ENCODE measurements at places on chromosomes 3 and 15.

DNA sequence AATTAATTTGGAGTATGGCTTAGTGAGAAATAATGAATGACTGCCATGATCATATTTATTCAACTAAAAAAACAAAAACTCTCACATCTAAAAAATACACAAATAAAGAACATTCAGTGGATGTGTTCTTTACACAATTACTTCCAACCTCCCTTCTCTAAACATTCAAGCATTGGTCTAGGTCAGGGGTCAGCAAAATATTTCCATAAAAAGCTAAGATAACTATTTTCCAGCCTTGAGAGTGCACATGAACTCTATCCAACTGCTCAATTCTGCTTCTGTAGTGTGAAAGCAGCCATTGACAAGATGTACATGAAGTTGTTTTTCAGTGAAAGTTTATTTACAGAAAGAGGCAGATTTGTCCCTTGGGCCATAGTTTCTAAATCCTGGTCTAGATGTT lies 406.3 kb downstream of the MAGI1 start:
- DNase-seq: no peak

DNA sequence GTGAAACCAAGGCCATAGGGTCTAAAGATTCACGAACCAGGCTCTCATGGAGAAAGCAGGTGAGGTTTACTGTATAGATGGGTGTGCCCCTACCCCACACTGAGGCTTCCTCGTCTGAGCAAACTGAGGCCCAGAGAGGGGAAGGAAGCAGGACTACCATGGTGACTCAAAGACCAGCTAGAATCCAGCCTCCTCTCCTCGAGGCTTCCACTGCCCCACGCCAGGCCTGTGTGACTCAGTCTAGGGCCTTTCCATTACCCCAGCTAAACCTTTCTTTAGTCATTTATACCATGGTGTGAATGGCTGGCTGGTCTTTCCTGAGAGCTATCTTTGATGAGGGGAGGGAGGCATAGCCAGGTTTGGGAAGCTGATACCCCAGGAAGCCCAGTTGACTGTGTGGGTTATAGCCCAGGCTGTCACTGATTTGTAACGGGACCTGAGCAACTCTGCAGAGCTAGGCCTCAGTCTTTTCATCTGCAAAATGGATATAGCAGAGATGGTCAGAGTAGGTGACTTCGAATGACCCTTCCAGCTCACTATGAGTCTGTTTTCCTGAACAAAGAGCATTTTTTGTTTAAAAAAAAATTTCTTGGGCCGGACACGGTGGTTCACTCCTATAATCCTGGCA lies 3.0 kb upstream of the RHO start:
- peak; percentile 47 for DNase-seq

- DNase-seq: no peak
Observed at GRCh38 chr3:33152363-33153360, 38.8 kb downstream of the CRTAP start.

GRCh38 chr3:69085833-69086722 lies 1.3 kb downstream of the ARL6IP5 start:
- DNase-seq: peak; percentile 95

GRCh38 chr3:44235604-44236484 lies 5.8 kb upstream of the TOPAZ1 start:
- DNase-seq: peak; percentile 94

GRCh38 chr3:125322917-125323316 lies 52.2 kb downstream of the ZNF148 start:
- no peak for DNase-seq

GRCh38 chr15:96322536-96323318 lies 7.8 kb upstream of the NR2F2 start:
- DNase-seq: peak; percentile 10

- no peak for DNase-seq
Observed at GRCh38 chr3:16510620-16511319, 2.7 kb downstream of the RFTN1 start.

- no peak for DNase-seq
Observed at GRCh38 chr3:152148579-152148978, 120.2 kb upstream of the MBNL1 start.

DNA sequence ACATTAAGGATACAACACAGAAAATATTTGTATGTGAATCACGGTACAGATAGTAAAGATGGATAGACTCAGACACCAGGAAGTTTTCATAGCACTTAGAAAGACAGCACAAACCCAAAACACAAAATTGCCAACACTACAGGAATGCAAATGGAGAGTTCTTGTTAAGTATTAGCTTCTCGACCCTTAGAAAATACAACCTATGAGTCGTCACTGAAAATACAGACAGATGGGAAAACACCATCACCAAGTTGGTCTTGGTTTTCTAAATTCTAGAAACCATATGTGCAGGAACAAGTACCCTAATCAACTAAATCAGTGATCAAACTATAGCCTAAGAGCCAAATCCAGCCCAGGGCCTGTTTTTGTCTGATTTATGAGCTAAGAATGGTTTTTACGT lies 50.7 kb downstream of the PEAK1 start:
- no peak for DNase-seq

DNA sequence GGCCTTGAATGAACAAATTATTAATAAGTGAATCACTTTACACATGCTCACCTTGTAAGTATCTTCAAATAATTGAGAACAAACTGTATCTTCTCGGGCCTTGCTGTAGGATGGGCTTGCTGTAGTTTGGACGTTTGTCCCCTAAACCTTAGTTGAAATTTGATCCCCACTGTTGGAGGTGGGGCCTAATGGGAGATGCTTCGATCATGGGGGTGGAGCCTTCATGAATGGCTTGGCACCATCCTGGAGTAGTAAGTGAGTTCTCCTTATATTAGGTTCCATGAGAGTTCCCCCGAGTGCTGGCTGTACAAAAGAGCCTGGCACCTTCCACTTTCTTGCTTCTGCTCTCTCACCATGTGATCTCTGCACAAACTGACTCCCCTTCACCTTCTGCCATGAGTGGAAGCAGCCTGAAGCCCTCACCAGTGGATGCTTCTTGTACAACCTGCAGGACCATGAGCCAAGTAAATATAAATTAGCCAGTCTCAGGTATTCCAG lies 29.3 kb downstream of the PIGB start:
- no peak for DNase-seq

GRCh38 chr3:170610321-170610884 lies 24.5 kb upstream of the SLC7A14 start:
- DNase-seq: no peak

DNA sequence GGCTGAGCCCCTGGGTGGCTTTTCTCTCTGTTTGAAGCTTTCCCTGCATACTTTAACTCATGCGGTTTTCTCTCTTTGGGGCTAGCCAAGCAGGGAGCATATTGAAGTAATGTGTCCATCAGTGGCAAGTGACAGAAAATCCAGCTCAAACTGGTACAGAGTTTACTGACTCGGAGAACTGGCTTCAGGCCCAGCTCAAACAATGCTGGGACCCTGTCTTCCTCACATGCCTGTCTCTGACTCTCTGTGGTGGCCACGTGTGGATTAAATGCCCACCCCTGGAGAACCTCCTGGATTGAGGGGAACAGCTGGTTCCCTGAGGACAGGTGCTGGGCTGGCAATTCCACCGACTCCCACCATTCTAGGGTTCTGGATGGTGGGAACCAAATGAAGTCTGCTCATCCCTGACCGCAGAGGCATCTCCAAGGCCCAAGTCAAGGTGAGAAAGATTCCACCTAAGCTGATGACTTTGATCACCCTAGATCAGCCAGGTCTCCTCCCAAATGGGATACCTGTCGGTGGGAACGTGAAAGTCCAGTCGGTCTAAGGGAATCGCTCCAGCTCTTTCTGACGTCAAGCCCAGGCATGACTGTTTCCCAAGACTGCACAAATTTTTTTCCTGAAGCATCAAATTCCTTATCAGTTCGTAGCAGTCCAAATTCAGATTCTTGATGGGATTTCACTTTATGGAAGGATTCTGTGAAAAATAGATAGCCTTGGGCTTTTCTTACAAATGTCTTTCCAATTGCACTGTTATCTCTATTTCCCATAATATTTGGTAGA lies 16.3 kb upstream of the HDAC11 start:
- DNase-seq: no peak

DNA sequence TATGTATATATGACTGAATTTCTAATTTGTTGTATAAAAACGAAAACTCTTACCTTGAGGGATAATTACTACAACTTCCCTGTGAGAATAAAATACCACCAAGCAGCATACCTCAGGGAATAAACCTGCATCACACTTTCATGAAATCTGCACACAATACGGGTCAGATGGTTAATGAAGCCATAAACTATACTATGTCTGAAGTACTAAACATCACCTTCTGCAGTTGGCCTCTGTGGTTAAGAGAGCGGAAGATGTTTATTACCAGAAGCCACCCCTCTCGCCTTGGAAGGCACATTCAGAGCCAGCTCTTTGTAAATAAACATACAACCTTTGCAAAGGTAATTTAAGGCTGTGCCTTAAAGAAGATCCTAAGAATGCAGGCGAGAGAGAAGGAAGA lies 462.1 kb upstream of the NR2F2 start:
- no peak for DNase-seq

DNA sequence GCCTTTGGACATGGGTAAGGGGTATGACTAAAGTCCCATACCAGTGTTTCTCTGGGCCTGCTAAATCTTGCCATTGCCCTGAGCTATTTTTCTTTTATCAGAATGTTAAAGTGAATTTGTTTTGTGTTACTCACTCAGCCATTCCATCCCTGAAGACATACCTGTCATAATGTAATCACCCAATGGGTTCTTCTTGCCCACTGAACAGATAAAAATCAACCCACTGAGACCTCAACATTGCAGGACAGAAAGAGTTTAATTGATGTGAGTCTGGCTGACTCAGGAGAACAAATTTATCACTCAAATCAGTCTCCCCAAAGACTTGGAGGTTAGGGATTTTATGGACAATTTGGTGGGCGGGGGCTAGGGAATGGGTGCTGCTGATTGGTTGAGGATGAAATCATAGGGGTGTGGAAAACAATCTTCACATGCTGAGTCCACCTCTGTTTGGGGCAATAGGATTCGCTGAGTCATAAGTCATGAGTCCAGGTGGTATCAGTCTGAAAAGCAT lies 47.4 kb downstream of the ILDR1 start:
- DNase-seq: no peak

DNA sequence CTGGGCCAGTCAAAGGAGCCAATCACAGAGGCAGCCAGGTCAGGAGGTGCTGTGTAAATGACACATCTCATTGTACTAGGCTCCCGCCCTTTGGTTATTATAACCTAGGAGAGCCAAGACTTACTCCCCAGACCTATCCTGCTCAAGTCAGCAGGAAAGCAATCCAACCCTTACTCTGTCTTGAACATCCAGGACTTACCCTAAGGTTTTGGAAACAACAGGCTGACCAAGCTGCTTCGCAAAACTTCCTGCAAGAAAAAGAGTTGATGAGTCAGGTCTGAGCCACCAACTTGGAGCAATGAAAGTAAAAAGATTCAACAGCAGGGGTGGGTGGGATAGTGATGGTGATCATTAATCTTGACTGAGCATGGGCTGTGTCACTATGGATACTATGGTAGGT lies 144.4 kb downstream of the MYLK start:
- DNase-seq: peak; percentile 58

- DNase-seq: no peak
Observed at GRCh38 chr3:130849091-130849552, 44.8 kb upstream of the ATP2C1 start.

- DNase-seq: no peak
Observed at GRCh38 chr15:101498717-101499480, 9.4 kb upstream of the PCSK6 start.

GRCh38 chr3:88812576-88812975 lies 294.8 kb upstream of the EPHA3 start:
- no peak for DNase-seq

DNA sequence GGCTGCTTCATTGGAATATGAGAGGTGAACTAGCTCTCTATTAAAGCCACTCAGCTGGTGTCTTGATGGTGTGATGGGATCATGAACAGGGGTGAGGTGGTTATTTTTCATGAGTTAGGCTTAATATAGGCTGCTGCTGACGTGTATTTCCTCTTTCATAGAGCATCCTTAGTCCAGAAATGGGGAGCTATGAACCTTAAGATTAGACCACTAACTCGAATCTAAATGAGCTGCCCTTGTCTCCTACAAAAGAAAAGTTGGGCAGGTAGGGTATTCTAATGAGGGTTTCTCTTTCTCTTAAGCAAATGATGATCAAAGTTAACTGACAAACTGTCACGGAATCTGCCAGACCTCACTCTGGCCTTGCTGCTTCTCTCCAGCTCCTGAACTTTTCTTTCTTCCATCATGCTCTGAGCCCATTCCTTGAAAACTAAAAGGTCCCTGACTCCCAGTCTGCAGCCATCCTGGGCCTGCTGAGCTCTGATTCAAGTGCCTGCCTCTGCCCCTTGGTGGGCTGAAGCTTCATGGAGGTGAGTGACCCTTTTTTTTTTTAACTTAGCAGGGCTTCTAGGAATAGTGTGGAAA lies at the start of gene TRIM69:
TSS of gene TRIM69 (plus strand) at position 348 of the 585 bp plus-strand sequence. CDS start at position 525, 177 bp downstream.
- no peak for DNase-seq

DNA sequence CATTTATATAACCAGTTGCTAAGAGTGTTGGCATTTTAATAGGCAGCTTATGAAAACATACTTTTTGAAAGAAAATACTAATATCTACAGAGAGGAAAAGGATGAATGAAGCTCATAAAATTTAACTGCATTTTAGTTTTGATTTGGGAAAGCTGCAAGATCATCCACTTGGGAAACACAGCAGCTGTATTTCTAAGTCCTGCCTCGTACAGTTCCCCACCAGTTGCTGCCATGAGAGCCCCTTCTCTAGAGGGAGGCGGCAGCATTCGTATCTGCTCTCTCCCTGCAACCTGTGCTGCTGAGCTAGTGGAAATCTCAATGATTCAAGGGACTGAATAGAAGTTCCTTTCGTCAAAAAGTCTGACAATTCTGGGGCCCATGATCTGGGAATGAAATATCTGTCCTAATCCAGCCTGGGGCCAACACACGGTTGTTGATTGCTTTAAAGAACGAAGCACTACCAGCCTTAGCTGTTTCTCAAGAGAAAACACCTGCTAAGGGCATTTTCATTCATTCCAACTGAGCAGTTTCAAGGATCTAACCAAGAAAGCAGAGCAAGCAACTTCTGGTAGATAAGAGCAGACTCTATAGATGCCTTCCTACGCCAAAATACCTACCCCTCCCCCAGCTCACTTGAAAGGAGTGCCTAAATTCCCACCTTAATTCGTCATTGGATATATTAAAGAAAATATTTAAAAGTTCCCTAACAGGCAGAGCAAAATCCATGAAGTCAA lies 223.7 kb downstream of the MAGI1 start:
- no peak for DNase-seq

- no peak for DNase-seq
Observed at GRCh38 chr15:44910981-44911625, 45.4 kb upstream of the TERB2 start.

DNA sequence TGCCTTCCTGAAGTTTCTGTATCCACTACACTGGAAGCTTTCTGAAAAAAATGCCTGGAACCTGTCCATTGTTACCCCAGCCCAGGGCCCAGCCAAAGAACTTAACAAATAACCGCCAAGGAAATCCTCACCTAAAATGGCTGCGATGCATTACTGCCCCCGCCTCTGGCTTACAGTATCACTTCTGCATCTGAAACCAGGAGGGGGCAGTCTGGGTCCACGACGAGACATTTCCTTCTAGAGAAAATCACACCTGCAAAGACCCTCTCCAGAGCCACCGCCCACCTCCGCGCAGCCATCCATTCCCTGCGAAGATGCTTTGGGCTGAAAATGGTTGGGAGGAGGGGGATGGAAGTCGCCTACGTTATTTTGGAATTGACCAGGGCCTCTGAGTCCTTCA lies 22.4 kb upstream of the CELF6 start:
- peak; percentile 31 for DNase-seq

- peak; percentile 10 for DNase-seq
Observed at GRCh38 chr15:76678766-76679165, 226.4 kb downstream of the SCAPER start.
